ENCODE measurements at places on chromosomes 4 and X. TPM values are rescaled to one million over a fixed set of nuclear protein-coding genes. Genes with fewer than 3 reads are reported as not detected.

The TMSB15B gene
- total RNA-seq, result 0.96 TPM

The BMP3 gene
- total RNA-seq, result 2.5 TPM

The DUSP9 gene
- not detected for total RNA-seq

The FREM3 gene
- 0.09 TPM for total RNA-seq

The CCDC110 gene
- 0.19 TPM for total RNA-seq

The GDPD2 gene
- total RNA-seq, result not detected

The FHDC1 gene
- total RNA-seq, result 2.0 TPM

The XPNPEP2 gene
- total RNA-seq, result 3.4 TPM

The PNCK gene
- total RNA-seq, result not detected

The GABRG1 gene
- total RNA-seq, result not detected

The DGAT2L6 gene
- not detected for total RNA-seq

The SSX3 gene
- not detected for total RNA-seq

The PARM1 gene
- total RNA-seq, result 25.4 TPM

The VCX3B gene
- not detected for total RNA-seq

The RHOXF2B gene
- not detected for total RNA-seq

The BEX2 gene
- total RNA-seq, result 12.6 TPM

The NALF2 gene
- 0.19 TPM for total RNA-seq

The RENBP gene
- 28.7 TPM for total RNA-seq

The SMAD1 gene
- total RNA-seq, result 59.4 TPM

The GPR78 gene
- not detected for total RNA-seq

The SMIM10L2A gene
- total RNA-seq, result 0.24 TPM

The SORBS2 gene
- total RNA-seq, result 30.1 TPM

The AVPR2 gene
- total RNA-seq, result 0.74 TPM

The ATP2B3 gene
- not detected for total RNA-seq

The C4orf50 gene
- total RNA-seq, result 0.19 TPM

The HPGD gene
- total RNA-seq, result 16.1 TPM

The GPRIN3 gene
- 18.1 TPM for total RNA-seq

The GNRHR gene
- not detected for total RNA-seq

The CFAP99 gene
- total RNA-seq, result 0.32 TPM

The UBA6 gene
- 81.3 TPM for total RNA-seq

The FGB gene
- total RNA-seq, result not detected

The GRIA3 gene
- total RNA-seq, result 1.1 TPM

Data from omental fat pad (tissue), 4 donors.